ENCODE measurements at places on chromosomes 6 and 20.

GRCh38 chr6:166904101-166904746, 52.1 kb downstream of the RNASET2 start:
- no peak for DNase-seq

DNA sequence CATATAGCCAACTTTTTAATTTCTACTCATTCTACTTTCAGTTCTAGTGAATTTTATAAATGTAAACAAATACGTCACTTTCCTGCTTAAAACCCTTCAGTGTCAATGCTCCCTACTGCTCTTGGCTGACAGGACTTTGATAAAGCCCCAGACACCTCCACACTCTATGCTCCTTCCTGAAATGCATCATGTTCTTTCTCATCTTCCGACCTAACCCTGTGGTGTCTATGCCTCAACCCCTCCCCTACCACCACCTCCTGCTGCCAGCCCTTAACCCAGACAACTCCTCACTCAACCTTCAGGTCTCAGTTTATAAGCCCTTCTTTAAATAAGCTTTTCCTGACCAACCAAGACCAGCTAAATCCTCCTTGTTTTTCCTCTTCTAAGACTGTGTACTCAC, 19.1 kb downstream of the TLDC2 start:
- no peak for DNase-seq

GRCh38 chr20:41428285-41428684, 61.7 kb upstream of the EMILIN3 start:
- DNase-seq, result no peak

DNA sequence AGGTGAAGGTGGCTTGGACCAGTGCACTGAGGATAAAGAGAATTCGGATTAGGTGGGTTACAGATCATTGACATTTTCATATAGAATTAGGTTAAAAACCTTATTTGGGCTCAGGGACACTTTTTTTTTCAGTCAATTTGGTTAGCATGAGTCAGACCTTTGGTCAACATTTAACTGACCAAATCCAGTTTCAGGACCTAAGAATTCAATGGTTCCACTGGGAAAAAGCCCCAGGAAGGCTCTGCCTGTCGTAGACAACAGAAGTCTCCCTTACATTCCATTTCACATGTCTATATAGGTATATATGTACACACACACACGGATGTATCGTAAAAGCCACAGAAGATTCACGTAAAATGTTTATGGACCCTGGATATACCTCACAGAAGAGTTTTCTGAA, 184.2 kb upstream of the RREB1 start:
- no peak for DNase-seq

DNA sequence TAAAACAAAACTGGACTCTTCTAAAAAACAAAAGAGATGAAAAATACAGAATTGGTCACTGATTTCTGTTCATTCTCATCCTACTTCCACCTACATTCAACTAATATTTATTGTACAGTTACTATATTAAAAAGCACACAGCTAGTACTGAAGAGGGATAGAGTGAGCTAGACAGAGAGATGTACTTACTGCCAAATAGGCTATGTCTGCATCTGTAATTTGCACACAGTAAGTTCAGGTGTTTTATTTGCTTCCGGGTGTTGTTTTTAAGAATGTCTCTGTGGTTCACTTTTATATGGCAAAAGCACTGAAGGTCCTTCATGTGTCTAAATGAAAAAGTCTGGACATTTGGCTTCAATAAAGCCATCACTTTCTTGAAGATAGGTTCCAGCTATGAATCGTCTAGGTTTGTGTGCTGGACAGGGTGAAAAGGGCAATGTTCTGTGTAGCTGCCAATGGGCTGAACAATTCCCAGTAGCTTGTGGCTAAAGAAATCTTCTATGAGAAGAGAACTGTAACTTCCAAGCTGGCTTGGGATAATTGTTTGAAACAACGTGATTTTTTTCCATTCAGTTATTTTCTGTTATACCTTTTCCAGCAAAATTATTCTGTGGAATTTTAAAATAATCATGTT, 47.3 kb downstream of the EPB41L2 start:
- no peak for DNase-seq

DNA sequence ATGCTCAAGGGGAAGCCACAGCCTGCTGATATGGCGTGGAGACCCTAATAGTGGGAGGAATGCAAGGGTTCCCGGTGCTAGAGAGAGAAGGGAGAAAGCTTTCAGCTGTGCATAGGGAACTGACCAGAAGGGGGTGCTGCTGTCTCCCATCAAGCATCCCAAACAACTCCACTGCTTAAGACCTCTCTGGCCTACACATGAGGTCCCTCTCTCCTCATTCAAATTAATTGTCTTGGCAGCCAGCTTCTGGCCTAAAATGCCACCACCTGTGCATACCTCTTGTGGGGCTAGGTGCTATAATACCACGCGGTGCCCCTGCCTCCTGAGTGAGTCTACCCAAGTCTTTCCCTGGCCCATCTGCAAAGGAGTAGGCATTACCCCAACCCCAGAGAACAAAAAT, 14.5 kb downstream of the ADISSP start:
- DNase-seq, result peak; percentile 88

DNA sequence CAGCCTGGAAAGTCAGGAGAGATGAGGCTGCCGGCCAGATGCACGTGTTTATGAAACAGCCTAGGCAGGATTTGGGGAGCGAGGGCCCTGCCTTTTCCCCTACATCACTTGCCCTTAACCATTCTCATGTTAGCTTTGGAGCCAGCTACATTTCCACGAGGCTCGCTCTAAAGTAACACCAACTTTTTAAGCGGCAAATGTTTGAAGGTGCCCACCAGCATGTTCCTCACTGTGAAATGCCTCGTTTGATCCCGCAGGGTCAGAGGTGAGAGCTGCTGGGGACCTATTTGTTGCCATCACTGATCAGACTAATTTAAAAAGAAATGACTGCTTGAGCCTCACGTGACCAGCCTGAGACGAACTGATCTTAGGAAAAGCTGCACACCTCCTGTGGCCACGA, 51.6 kb upstream of the DACT2 start:
- DNase-seq, result no peak

GRCh38 chr6:150610584-150610983, 10.9 kb downstream of the PLEKHG1 start:
- no peak for DNase-seq

DNA sequence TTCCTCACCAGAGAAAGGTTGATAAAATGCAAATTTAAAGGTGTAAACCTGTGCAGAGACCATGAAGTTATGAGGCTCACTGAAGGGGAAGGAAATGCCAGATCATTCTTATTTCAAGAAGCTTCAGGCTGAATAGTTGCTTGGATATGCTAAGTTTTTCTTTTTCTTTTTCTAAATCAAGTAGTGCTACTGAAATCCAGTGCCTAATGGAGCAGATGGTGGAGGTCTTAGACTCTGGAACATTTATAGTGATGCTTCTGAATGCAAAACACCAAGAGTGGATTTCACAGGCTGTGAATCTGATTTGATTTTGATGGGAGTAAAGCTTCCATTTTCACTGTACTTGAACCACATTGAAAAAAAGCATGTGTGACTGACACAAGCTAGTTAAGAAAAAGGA, 151.2 kb upstream of the BEND3 start:
- no peak for DNase-seq

- no peak for DNase-seq
Observed at GRCh38 chr6:37260444-37260843, 2.5 kb upstream of the TMEM217 start.

DNA sequence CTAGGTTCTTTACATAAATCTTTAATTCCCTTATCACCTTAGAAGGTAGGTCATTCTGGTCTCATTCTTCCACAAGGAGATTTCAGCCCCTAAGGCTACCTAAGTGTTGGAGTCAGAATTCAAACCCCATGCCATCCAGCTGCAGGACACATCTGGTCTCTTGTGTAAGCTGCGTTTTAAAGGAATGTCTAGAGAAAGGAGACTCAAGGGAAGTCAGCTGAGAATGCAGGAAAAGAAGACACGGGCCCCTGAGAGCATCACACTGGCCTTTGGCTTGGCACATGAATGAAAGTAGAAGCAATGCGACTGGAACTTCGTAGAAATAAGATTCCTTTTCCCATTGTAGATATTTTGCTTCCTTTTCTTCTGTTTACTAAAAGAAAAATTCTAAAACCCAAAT, 76.7 kb upstream of the SYNJ2 start:
- DNase-seq, result no peak

DNA sequence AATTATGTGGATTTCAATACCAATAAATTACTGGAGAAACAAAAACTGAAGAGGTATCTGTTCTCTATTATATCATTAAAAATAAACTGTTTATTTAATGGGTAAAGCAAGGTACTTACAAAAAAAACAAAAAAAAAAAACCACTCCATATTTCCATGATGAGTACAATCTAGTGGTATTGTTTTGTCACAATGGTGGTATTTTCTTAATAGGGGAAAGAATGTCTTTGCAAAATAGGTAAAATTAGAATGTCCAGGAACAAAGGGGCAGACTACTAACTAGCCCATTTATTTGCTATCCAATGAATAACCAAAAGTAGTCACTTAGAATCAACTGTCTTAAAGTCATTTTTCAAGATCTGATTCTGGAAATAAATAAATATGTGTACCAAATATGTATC, 92.0 kb downstream of the ARHGAP18 start:
- no peak for DNase-seq

DNA sequence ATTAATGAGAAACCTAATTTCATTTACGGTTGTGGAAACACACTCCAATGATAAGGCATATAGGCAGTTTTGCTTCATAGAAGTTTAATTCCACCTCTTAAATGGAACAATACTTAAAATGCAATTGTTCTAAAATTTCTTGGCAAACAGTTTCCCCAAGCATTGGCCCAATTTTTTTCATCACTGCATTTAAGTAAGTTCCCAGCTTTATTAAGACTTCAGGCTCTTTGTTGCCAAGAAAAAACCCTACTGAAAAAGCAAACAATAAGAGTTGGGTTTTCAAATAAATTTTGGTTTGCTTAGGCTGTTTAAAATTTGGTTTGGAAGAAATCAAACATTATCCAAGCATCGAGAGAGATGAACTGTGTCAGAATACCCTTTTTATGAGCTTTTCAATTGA, 690.9 kb upstream of the NRSN1 start:
- no peak for DNase-seq

GRCh38 chr20:39778431-39778830, 816.3 kb downstream of the DHX35 start:
- no peak for DNase-seq

DNA sequence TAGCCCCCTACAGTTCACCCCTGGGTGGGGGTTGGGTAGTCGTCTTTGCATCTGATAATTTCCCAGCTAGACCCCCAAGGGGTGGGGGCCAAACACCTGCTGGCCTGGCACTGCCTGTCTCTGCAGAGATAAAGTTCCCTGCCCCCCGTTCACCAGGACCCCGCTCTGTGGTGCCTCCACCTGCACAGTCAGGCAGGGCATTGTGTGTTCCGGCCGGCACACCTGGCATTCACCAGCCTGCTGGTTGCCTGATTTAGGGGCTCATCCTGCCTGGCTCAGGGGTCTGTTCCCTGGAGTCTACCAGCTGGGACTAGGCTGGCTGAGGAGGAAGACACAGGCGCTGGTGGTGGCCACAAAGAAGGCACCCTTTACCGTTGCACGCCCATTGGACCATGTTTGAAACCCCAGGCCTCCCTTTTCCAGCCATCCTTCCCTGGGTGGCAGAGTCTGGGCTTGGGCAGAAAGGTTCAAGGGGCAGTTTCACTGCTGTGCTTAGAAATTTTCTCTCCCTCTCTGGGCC, 30.8 kb upstream of the SCRT2 start:
- DNase-seq, result no peak

DNA sequence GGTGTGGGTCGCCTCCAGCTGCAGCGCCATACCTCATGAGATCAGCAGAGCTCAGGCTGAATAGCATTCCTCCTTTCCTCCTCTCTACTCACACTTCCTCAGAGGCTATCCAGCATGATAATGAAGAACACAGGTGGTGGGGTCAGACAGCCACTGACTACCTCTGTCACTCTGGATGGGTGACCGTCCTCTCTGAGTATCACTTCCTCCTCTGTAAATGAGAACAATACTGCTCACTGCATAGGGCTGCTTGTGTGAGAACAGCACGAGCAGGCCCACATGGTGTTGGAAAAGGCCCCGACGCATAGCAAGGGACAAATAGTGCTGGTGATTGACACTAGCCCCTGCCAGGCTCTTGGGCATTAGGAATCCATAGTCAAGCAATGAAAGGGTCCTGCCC, 239.1 kb downstream of the PRKN start:
- DNase-seq, result no peak

DNA sequence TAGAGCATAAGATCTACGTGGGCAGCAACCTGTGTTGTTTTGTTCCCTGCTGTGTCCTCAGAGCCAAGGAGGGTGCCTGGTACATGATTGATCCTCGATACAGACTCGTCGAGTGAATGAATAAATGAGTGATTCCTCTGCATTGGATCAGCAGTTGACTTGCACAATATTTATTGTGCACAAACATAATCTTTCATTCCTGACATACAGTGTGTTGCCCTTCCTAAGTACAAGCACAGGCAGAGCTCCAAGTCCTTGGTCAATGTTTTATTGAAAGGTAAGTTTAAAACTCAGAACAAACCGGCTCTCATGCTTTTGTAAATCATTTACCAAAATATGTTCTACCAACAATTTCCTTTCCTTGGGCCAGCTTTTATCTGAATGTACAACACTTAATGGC, 57.4 kb downstream of the STMND1 start:
- DNase-seq, result no peak

- no peak for DNase-seq
Observed at GRCh38 chr6:123489589-123489988, 147.2 kb downstream of the TRDN start.

DNA sequence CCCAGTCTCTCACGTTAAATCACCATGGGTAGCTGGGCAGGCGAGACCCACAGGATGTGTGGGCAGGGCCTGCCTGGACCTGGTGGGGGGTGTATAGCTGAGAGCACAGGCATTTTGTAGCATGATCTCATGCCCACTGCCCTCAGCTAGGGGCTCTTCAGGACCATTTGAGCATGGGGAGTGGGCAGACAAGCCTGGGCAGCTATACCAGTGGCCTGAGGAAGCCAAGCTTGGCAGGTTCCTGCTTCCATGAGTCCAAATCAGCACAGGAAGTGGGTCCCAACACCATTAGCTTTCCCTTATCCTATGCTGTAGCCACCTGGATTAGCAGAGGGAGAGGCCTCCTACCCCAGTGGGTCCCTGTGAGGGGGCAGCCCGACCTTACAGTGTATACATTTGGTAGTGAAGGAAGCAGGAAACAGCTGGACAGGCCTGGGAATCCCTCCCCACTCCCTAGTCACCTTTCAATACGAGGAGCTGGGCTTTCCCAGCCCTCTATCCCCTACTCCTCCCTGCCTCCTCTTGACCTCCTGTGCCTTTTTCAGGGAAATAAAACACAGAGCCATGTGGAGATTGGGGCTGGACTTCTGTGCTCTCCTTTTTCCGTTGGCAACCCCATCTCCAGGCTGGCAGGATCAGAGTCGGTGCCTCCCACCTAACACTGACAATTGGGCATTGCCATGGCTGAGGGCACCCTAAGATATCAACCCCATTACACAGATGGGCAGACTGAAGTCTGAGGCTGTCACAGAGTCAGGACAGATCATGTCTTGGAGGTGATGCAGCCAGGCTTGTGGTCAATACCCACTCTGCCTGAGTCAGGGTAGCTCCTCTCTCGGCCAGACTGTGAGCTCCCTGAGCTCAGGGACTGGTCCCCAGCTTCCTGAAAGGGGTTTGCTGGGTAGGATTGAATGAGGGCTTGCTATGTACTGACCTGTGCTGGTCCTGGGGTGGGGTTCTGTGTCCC, 59.8 kb downstream of the MRPL14 start:
- DNase-seq, result no peak

GRCh38 chr20:41716436-41716835, 98.3 kb upstream of the CHD6 start:
- DNase-seq, result no peak
